Suprapubic skin (tissue), 4 donors: ENCODE measurements at places on chromosomes 12 and 14.

GRCh38 chr14:97143011-97143410 lies 345.8 kb downstream of the VRK1 start:
- DNase-seq = no peak

GRCh38 chr12:123395236-123395635 lies 11.3 kb downstream of the KMT5A start:
- no peak for DNase-seq

DNA sequence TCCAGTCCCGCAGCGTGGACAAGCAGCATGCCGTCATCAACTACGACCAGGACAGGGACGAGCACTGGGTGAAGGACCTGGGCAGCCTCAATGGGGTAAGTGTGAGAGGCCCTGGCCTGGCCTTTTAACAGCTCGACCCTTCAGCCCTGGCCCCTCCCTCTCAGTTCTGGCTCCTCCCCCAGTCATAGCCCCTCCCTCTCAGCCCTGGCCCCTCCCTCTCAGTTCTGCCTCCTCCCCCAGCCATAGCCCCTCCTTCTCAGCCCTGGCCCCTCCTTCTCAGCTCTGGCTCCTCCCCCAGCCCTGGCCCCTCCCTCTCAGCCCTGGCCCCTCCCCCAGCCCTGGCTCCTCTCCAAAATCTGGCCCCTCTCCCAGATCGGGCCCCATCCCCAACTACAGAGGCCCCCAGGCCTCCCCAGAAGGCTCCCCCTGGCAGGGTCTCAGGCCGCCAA lies 11.2 kb downstream of the CEP170B start:
- DNase-seq = no peak

DNA sequence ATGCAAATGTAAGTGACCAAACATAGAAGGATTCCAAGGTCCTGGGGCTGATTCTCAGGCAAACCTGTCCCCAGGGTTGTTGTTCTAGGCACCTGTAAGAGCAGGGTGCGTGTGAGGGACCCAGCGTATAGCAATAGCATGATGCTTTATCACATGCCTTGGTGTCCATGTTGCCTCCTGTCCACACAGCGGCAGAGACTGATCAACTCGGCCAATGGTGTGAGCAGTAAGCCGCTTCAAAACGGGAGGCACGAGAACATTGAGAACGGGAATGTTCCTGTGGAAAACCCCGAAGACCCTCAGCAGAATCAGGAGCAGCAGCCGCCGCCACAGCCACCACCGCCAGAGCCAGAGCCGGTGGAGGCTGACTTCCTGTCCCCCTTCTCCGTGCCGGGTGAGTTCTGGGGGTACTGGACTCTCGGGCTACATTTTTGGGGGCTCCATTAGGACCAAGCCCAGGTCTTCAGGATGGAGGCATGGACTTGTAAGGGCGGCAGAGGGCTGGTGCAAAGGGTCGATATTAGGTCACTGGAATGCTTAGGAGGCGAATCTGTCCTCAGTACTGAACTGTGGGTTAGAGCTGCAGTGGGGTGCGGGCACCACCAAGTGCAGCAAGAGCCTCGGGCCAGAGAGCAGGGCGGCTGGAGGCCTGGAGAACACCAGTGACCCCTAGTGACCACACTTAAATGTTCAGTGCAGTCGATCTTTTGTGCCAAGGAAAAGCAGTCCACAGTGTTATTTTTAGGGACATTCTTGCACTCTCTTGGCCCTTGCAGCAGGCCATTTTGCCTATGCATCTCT lies 57.2 kb upstream of the RIN3 start:
- no peak for DNase-seq
